ENCODE measurements at places on chromosomes 3 and 15.

DNA sequence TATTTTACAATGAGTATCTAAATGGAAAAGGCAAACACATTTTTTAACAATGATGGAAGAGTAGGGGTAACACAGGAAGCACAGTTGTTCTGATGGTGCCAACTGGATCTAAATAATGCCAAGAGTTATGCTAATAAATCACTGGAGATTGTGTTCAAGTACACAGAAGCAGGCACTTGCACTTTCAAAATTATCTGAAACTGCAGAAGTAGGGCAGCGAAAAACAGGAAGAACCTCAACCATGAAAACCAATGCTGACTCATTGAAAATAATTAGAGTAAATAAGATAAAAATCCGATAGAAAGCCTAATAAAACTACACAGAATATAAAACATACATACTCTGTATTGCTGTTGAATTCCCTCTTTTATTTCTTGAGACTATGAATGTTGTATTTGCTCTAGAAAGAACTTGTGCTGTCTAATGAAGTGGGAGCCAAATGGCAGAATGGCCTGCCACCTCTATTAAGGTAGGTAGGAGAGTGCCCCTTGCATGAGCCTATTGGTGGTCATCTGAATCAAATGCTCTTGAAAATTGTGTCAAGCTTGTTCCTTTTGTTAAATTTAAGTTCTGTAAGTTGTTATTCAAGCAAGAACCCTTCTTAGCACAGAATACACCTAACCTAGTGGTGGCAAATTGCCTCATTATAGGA lies 93.7 kb downstream of the ABI3BP start:
- DNase-seq: no peak

DNA sequence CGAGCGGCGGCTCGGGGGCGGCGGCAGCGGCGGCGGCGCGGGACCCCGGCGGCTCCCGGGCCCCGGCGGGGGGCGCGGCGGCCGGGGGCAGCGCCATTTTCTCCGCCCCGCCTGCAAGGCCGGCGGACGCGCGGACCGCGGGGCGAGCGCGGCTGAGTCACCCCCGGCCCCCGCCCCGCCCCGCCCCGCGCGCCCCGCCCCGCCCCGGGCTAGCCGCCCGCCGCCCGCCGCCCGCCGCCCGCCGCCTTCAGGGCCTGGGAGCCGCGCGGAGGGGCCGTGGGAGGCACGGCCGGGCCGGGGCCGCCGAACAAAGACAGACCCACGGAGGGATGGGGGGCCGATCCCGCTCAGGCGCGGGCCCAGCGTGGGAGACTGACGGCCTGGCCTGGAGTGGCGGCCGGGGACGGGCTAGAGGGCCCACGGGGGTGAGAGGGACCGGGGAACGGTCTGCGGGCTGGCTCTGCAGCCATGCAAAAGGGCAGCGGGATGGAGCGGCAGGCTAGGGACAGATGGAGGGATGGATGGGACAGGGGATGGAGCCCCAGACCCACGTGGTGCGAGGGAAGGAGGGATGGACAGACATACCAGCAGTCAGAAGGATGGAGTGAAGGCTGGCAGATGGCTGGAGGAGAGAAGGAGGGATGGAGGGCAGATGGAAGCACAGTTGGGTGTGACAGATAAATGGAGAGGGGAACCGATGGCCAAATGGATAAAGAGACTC lies at the start of gene EIF4E3:
EIF4E3 (minus strand) TSS at position 132 of the 721 bp plus-strand sequence; CDS start at position 97, 35 bp downstream.
- no peak for DNase-seq

- DNase-seq: no peak
These were observed 196.7 kb downstream of the ISL2 start for GRCh38 chr15:76533060-76533820.

DNA sequence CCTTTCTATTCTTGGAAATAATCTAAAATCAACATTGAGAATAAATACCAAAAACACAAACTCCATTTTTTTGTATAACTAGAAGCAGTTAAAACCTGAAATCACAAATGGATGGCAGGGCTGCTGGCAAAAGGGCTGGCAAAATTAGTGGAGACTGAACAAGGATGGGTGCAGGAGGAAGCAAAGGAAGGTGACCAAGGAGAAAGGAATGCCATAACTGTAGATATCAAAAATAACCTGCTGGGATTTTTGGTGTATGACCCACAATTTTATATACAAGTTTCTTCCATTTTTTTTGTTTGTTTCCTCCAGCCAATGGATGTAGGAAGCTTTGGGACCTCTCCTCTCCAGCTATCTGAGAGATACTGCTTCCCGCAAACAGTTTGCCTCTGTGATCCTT lies 12.7 kb downstream of the CFAP44 start:
- DNase-seq: no peak

- DNase-seq: no peak
These were observed 722 bp downstream of the STRA6 start for GRCh38 chr15:74201710-74202420.

DNA sequence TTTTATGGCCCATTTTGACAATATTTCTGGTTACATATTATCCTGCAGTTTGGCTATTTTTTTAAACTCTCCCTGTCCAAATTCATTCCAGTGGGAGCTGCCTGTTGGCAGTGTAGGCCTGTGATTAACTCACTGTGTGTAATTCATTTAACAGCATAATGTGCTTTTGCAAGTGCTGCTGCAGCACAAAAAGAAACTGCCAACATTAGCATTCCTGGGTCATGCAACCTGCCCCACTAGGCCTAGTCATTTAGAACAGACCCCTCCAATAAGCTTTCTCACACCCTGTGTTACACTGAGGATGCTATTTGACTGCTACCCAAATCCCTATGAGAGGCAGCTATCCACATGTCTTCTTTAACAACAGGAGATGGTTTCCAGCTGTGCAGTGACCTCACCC lies 251.2 kb upstream of the UBE2E2 start:
- DNase-seq: no peak

- DNase-seq: no peak
These were observed 795 bp upstream of the SCAANT1 start for GRCh38 chr3:63912768-63913588.

GRCh38 chr15:61840090-61840489 lies 220.2 kb downstream of the VPS13C start:
- no peak for DNase-seq

DNA sequence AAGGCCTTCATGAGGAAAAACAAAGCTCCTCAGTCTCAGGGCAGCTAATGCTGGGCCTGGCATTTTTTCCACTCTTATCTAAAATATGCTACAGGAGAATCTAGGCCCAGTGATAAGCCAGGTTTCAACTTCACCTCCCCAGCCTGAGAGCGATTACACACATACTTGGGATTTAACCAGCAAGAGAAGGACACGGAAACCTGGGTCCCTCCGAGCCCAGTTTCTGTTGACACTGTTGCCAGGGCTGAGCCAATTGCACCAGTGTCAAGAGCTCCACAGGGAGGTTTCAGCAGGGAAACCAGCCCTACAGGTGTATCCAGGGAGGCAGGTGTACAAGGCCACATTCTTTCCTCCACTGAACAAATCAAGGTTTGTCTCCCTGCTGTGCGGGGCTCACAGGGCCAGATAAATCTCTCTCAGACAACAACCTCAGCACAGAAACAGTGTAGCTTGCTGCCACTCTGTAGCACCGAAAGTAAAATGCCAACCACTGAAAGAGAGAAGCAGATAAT lies 85.4 kb downstream of the MAGI1 start:
- DNase-seq: peak; percentile 86

- DNase-seq: no peak
These were observed 304.1 kb downstream of the MCTP2 start for GRCh38 chr15:94535298-94536048.

GRCh38 chr15:67613211-67613610 lies 70.7 kb downstream of the MAP2K5 start:
- DNase-seq: no peak

DNA sequence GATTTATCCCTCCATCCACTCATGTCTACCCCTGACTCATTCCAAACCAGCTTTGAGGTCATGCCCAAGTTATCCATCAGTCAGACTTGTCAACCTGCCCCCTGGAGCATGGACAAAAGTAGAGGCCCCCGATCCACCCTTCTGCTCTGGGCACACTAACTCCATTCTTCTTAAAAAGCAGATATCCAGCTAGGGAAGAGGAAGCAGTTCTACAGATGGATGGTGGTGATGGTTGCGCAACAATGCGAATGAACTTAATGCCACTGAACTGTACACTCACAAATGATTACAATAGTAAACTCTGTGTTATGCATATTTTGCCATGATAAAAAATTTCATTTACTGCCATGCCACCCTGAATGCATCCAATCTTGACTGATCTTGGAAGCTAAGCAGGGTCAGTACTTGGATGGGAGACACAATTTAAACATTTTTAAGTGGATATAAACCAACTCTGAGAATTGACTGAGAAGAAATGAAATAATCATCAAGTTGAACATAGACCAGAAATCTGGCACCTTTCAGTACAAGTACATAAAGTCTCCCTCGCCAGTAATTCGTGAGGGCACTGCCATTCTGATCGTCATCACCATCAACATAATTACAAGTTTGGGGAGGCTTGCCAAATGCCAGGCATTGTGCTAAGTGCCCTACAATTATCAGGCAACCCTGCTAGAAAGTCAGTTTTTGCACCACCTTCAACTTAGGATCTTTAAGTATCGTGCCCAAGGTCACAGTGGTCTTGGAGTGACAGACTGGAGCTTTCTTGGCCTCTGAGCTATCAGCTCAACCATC lies 124.8 kb downstream of the ATP10A start:
- DNase-seq: no peak

- DNase-seq: no peak
These were observed 11.0 kb upstream of the FAM219B start for GRCh38 chr15:74917676-74918075.

All from iPS DF 19.7 (cell line).